ENCODE measurements at places on chromosomes 7 and 10.

- no peaks in the 10 kb centered on the region for H3K4me1 ChIP-seq
- peaks cover 2% of the 10 kb centered on the region for H3K27me3 ChIP-seq
- no peak overlapping the region for H3K27ac ChIP-seq
- no peak for DNase-seq
Measured at GRCh38 chr10:24552346-24553016, 171.2 kb downstream of the ARHGAP21 start.

- no peaks in the 10 kb centered on the region for H3K4me1 ChIP-seq
- no peak for DNase-seq
- H3K36me3 ChIP-seq = no peaks in the 10 kb centered on the region
Measured at GRCh38 chr7:133186060-133186459, 66.8 kb upstream of the EXOC4 start.

- no peaks in the 10 kb centered on the region for H3K27me3 ChIP-seq
- no peaks in the 10 kb centered on the region for H3K36me3 ChIP-seq
- DNase-seq = no peak
- H3K27ac ChIP-seq = no peak overlapping the region
Measured at GRCh38 chr7:4042402-4043045, 639.6 kb upstream of the FOXK1 start.

DNA sequence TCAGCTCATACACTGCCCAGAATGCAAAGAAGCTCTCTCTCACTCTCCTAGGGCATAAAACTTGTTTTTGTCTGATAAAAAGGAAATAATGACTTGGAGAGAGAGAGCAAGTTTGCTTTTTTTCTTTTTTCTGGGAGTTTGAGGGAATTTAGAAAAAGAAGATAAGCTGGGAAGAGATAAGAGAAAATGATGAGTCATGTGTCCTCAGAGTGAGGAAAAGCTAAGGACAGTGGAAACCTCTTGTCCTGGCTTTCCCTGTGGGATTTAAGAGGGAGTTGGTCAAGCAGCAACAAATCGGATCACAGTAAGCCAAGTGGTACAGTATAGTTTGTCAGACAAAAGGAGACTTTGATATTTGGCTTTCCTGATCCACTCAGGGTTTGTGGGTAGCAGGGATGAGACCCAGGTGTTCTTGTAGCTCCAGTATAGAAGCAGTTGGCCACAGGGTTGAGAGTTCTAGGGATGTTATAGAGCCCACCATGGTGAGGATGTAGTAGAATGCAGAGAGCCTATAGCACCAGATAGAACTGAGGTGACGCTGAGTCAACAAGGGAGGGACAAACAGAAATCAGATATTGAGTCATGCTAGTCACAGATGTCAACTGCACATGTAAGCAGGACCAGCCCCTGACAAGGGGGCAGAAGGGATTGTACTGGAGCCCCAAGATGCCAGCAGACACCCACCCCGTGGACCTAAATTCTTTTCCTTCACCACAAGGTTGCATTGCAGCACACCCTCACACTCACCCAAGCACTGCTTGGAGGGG lies 219.3 kb upstream of the TAC1 start:
- no peak overlapping the region for H3K4me3 ChIP-seq
- no peaks in the 10 kb centered on the region for H3K27me3 ChIP-seq
- no peaks in the 10 kb centered on the region for H3K36me3 ChIP-seq
- DNase-seq = no peak

DNA sequence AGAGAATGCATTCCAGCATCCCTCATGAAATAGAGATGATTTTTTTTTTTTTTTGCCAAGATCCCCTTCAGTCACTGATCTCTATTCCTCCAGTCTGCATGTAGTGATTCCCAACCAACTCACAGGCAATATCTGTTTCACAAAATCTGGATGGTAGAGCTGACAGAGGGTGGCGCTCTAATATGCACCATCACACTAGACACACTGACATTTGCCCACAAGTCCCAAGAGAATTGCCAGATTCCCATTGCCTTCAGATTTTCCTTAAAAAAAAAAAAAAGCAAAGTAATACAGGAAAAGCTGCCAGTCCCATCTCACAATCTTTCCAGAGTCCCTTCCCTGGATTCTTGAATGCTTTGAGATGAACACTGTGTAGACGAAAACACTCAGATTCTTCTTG lies 301.0 kb downstream of the SORCS1 start:
- DNase-seq = no peak
- no peak overlapping the region for H3K4me3 ChIP-seq
- H3K27me3 ChIP-seq = no peaks in the 10 kb centered on the region
- H3K36me3 ChIP-seq = no peaks in the 10 kb centered on the region

GRCh38 chr7:112495810-112496462 lies 15.1 kb downstream of the LSMEM1 start:
- no peaks in the 10 kb centered on the region for H3K27me3 ChIP-seq
- DNase-seq = no peak
- H3K27ac ChIP-seq = no peak overlapping the region
- no peaks in the 10 kb centered on the region for H3K4me1 ChIP-seq
- no peaks in the 10 kb centered on the region for H3K36me3 ChIP-seq
- H3K4me3 ChIP-seq = no peak overlapping the region

- H3K36me3 ChIP-seq = no peaks in the 10 kb centered on the region
- H3K27ac ChIP-seq = no peak overlapping the region
- no peaks in the 10 kb centered on the region for H3K27me3 ChIP-seq
Measured at GRCh38 chr7:8068892-8069686, 100.5 kb downstream of the GLCCI1 start.

DNA sequence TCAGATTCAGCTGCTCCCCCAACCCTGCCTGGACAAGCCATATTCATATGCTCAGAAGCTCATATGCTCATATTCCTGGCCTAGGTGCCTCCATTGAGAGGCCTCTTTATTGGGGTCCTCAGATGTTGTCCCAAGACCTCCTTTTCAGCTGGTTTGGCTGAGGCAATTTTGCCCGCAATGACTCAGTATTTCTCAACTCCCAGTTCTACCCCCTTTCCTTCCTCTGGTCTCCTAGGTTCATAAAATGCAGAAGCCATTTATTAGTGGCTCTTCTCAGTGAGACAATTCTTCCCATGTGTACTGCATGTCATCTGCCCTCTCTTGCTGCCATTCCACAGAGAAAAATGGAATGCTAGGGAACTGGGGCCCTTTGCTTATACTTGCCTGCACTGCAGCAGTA lies 110.7 kb downstream of the INHBA start:
- H3K36me3 ChIP-seq = no peaks in the 10 kb centered on the region
- H3K27me3 ChIP-seq = no peaks in the 10 kb centered on the region
- DNase-seq = no peak
- H3K27ac ChIP-seq = no peak overlapping the region
- no peaks in the 10 kb centered on the region for H3K4me1 ChIP-seq

- H3K4me1 ChIP-seq = peaks cover 5% of the 10 kb centered on the region
- H3K27ac ChIP-seq = peak overlapping the region; percentile 88
- DNase-seq = no peak
- no peaks in the 10 kb centered on the region for H3K27me3 ChIP-seq
- H3K36me3 ChIP-seq = no peaks in the 10 kb centered on the region
Measured at GRCh38 chr10:32376097-32376496, 29.1 kb upstream of the EPC1 start.

DNA sequence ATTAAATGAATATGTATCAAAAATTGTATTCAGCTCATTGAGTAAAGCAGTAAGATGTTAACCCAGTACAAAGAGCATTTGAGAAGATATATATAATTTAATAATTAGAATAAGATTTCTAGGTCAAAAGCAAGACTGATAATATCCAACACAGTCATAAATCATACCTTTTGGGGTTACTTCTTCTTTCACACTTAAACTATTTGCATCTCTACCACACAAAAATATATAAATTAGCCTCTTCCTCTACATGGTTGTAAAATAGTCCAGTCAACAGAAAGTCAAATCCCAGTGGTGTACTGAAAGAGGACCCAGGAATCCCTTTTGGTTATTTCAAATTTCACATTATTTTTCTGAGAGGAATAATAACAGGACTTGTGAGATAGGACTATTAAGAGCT lies 204.6 kb upstream of the INHBA start:
- H3K27me3 ChIP-seq = no peaks in the 10 kb centered on the region
- no peak overlapping the region for H3K27ac ChIP-seq
- no peaks in the 10 kb centered on the region for H3K36me3 ChIP-seq
- no peaks in the 10 kb centered on the region for H3K4me1 ChIP-seq
- DNase-seq = no peak
